ENCODE measurements at places on chromosomes 5 and 9.

- no peak for DNase-seq
Measured at GRCh38 chr5:94240993-94241651, 377.3 kb downstream of the KIAA0825 start.

GRCh38 chr9:123121457-123121856, 88.0 kb downstream of the GPR21 start:
- DNase-seq = no peak

- no peak for DNase-seq
Measured at GRCh38 chr5:10485142-10485795, 43.6 kb downstream of the ROPN1L start.

GRCh38 chr5:33174383-33174782, 266.4 kb upstream of the TARS1 start:
- no peak for DNase-seq

DNA sequence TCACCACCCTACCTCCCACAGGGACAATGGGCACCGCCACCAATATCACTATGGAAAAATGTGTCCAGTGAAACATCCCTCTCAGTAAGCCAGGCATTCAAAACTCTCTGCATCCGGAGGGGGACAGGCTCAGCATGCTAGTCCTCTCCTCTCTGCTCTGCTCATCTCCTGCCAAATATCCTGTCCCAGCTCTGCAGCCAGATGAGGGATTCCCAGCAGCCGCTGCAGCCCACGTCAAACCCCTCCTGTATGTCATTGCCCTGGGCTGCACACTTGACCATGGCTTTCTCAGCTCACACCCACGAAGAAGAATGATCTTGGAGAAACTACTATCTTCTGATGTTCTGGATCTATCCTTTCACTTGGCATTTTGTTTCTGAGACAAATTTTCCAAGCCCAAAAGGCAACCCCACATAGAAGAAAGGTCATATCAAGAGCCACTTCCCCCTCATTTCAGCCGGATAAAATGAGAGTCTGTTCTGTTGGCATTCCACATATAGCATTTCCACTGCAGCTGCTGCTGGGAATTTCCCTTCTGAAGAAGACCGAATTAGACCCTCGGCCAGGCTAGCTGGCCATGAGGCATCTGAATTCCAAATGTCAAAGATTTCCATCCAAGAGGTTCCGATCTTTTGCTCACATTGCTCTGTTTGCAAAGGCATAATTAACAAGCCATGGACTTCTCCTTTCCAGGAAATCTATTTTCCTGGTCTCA, 338.0 kb downstream of the ACTL7B start:
- no peak for DNase-seq

GRCh38 chr9:124279531-124280175, 21.9 kb downstream of the NEK6 start:
- no peak for DNase-seq

GRCh38 chr5:149048811-149049210, 14.1 kb downstream of the SH3TC2 start:
- peak; percentile 5 for DNase-seq

DNA sequence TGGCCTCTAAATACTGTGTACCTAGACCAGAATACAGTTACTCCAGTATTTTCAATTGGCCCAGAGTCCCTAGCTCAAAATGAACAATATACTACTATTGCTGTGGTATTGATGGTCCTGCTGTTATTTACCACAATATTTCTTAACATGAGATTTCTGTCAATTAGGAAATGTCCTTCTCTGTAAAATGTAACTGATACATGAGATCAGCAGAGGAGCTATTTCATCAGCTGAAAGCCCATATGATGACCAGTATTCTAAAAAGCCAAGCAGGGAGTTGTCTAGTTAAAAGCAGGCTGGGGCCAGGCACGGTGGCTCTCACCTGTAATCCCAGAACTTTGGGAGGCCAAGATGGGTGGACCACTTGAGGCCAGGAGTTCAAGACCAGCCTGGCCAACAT, 187.7 kb upstream of the PTGER4 start:
- no peak for DNase-seq
